Right lung (tissue), 10 donors: ENCODE measurements at places on chromosomes 6 and 20.

- no peak for DNase-seq
Measured at GRCh38 chr6:87070741-87071140, 24.2 kb downstream of the CGA start.

- no peak for DNase-seq
Measured at GRCh38 chr6:42118162-42119001, 24.0 kb downstream of the C6orf132 start.

DNA sequence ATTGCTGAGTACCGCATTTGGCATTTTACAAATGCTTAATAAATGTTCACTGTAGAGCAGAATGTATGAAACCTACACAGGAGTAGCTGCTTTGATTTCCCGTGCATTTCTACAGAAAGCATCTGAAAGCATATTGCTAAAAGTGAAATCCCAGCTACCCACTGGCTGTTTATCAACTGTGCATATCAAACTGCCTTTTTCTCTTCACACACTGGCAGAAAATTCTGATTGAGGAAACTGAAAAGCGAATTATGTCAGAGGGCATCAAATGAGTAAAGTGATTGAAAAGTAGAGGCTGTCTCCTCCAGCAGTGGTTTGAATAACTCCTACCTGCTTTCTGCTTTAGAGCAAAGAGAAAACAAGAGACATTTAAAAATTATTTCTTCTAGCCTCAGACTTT lies 28.0 kb downstream of the STX11 start:
- no peak for DNase-seq

GRCh38 chr6:44494011-44494501 lies 106.5 kb downstream of the CDC5L start:
- no peak for DNase-seq

DNA sequence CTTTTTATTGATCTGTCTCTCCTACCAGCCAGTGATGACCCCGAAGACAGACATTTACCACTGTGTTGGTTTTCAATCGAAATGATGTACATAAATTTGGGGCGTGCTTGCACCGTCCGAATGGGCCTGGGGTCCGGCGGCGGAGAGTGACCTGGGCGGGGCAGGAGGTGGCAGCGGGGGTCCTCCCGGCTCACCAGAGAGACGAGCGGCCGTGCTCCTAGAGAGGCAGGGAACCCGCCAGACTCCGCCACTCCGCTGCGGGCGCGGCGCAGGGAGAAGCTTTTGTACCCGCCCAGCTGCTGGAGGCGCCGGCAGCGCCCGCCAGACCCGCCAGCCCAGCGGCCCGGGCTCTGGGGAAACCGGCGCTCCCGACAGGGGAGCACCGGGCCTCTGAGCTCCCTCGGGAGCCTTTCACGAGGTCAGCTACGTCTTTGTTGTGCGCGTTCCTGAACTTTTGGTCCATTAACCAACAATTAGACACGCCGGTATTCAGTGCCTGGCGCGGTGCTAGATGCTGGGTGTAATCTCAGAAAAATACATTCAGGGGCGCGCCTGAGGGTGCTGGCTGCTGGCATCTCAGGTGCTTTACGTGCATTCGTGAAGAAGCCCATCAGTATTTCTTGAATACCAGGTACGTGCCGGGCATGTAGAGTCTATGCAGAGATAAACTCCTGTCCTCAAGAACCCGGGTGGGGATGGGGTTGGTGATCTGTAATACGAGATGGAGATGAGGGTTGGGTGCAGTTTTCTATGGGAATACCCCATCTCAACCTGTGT lies at the start of gene PGBD1:
PGBD1 (plus strand) TSS at position 285 of the 777 bp plus-strand sequence. CDS start 2,242 bp downstream, outside the sequence.
- DNase-seq, result peak; percentile 60

DNA sequence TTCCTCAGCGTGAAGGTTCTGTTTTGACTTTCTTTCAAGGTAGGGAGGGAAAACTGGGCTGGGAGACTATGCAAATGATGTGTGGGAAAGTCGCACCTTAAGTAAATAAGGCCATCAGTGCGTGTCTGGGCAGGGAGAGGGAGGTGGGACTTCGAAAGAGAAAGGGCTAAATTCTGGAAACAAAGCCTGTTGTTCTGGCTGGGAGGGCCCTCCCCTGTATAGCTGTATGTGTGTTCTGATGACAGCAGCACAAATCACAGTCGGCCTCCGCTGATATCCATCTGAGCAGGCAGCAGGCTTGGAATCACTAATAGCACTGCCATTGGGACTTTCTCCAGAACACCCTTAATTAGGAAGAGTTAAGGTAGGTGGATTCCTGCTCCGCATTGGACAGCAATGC lies 19.2 kb downstream of the JAG1 start:
- DNase-seq, result no peak

DNA sequence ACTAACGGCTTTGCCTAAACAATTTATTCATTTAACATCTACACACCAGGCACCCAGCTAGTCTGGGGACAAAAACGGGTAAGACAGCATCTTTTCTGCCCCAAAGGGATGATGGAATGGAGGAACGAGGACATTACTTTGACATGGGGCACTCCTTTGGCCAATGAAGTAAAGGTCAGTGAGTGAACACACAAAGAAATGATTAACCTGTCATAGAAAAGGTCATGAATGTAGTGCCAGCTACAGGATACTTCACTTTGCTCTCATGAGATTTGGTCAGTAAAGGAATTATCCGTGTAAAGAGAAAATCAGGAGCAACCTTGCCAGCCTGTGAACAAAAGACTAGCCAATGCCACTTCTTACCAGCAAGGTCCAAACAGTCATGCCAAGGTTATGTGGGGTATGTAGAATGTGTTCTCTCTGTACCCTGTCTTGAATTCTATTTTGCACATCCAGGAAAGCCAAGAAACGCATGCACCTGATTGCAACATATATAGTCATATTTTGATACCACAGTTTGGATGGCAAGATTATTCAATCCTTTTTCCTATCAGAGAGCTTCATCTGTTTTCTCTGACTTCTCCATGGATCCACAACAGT lies 145.3 kb downstream of the GMPR start:
- no peak for DNase-seq

GRCh38 chr6:52417675-52418111 lies 2.4 kb upstream of the EFHC1 start:
- no peak for DNase-seq

DNA sequence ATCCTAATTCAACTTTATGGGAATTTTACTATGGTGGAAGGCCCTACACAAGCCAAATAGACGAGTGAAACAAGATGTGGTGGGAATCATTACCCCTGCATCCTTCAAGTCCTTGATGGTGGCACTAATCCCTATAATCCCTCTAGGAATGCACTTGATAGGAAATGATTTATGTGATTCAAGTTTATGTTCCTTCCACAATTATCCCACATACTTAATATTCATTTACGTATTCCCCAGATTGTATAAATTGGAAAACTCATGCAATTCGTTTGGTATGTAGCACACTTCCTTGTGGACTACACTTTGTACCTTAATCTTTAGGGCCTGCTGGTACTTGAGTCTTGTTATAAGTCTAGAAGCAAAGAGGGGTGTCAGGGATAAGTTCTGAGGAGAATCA lies 40.8 kb downstream of the PKIB start:
- DNase-seq, result no peak

GRCh38 chr6:167734662-167735083 lies 92.0 kb upstream of the AFDN start:
- DNase-seq, result no peak
